ENCODE measurements at places on chromosomes 12 and 14. TPM values are rescaled to one million over a fixed set of nuclear protein-coding genes. Genes with fewer than 3 reads are reported as not detected.

DNA sequence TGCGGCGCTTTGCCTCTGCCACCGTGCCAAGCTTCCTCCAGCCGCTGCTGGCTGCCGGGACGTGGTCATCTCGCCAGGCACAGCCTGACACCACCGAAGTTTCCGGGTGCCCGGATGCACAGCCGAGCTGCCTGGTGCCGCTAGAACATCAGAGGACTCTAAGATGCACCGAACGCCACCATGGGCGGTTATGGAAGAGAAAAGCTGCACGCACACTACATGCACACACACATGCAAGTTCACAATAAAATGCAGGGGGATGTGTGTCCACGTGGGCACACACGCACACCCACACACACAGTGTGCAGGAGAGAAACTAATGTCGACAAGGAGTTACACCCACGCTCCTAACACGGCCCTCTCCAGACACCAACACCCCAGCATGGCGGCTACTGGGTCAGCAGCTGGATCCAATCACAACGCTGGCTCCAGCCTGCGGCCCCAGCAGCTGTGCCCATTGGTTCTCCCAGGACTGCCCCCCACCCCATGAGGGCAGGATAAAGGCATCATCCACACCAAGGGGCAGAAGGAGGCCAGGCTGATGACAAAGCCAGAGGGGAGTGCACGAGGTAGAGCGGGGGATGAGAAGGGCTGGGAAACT is 82.7 kb downstream of the BCL11B start:
- no peaks in the 10 kb centered on the region for H3K4me1 ChIP-seq
- H3K4me3 ChIP-seq: no peak overlapping the region
- H3K27me3 ChIP-seq: no peaks in the 10 kb centered on the region

MIP gene
- not detected for total RNA-seq

DNA sequence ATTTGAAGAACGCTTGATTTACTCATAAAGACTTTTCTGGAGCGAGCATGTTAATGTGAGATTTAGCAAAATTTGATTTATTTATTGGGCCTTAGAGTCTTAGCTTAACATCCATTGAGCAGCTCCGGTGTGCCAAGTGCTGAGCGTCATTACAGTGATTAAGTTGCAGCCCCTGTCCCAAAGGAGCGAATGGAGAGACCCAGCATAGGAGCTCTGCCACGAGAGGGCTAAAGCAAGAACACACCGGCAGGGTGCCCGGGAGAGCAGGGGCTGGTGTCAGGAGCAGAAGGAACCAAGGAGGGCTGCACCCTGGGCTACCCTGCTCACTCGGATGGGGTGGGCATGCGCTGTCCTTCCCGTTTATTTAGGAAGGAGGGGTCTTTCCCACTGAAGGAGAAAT is 50.6 kb downstream of the PPP2R5C start:
- no peak for DNase-seq
- peaks cover 12% of the 10 kb centered on the region for H3K4me1 ChIP-seq
- H3K27me3 ChIP-seq: no peaks in the 10 kb centered on the region
- H3K4me3 ChIP-seq: no peak overlapping the region
- no peaks in the 10 kb centered on the region for H3K36me3 ChIP-seq
- H3K27ac ChIP-seq: peak overlapping the region; percentile 77

GRCh38 chr12:3200032-3200617 is 122.9 kb downstream of the TSPAN9 start:
- peak overlapping the region; percentile 61 for H3K4me3 ChIP-seq
- no peak overlapping the region for H3K27ac ChIP-seq
- peak; percentile 82 for DNase-seq
- H3K27me3 ChIP-seq: no peaks in the 10 kb centered on the region
- no peaks in the 10 kb centered on the region for H3K36me3 ChIP-seq

DNA sequence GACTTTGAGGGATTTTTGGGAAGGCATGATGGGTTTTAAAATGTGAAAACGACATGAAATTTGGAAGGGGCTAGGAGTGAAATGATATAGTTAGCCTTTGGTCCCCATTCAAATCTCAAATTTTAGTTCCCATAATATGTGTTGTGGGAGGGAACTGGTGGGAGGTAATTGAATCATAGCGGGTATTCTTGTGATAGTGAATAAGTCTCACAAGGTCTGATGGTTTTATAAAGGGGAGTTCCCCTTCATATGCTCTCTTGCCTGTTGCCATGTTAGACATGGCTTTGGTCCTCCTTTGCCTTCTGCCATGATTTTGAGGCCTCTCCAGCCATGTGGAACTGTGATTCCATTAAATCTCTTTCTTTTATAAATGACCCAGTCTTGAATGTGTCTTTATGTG is 72.8 kb downstream of the SLC16A7 start:
- DNase-seq: no peak
- H3K4me3 ChIP-seq: no peak overlapping the region
- H3K36me3 ChIP-seq: no peaks in the 10 kb centered on the region
- H3K27ac ChIP-seq: no peak overlapping the region

DNA sequence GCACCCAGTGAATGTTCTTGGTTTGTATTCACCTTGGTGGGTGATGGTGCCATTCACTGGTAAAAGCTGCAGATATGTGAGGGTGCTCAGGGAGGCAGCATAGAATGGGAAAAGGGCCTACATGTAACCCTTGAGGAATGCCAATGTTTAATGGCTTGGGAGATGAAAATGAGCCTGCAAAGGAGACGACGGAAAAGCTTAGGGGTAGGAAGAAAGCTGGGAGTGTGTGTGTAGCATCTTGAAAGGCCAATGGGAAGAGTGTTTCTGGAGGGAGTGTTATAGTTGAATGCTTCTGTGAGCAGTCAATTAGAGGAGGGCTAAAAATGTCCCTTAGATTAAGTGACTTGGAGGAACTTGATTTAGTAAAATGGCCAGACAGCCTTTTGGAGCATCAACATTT is 24.9 kb downstream of the PPM1A start:
- no peak overlapping the region for H3K4me3 ChIP-seq
- peak overlapping the region; percentile 33 for H3K27ac ChIP-seq
- H3K36me3 ChIP-seq: no peaks in the 10 kb centered on the region
- H3K27me3 ChIP-seq: no peaks in the 10 kb centered on the region
- H3K4me1 ChIP-seq: peaks cover 45% of the 10 kb centered on the region

- no peak for DNase-seq
- H3K36me3 ChIP-seq: no peaks in the 10 kb centered on the region
- H3K4me1 ChIP-seq: peaks cover 53% of the 10 kb centered on the region
- peak overlapping the region; percentile 56 for H3K27ac ChIP-seq
These were observed 132.0 kb downstream of the PPM1H start for GRCh38 chr12:62802984-62803383.

- H3K27ac ChIP-seq: no peak overlapping the region
- H3K4me3 ChIP-seq: no peak overlapping the region
- no peaks in the 10 kb centered on the region for H3K27me3 ChIP-seq
- no peak for DNase-seq
- no peaks in the 10 kb centered on the region for H3K36me3 ChIP-seq
These were observed 231.7 kb upstream of the PRKD1 start for GRCh38 chr14:30159374-30159773.

C1S gene
- 5.3 TPM for total RNA-seq

All from Caco-2 (cell line).